ENCODE measurements at places on chromosomes 7 and 10.

DNA sequence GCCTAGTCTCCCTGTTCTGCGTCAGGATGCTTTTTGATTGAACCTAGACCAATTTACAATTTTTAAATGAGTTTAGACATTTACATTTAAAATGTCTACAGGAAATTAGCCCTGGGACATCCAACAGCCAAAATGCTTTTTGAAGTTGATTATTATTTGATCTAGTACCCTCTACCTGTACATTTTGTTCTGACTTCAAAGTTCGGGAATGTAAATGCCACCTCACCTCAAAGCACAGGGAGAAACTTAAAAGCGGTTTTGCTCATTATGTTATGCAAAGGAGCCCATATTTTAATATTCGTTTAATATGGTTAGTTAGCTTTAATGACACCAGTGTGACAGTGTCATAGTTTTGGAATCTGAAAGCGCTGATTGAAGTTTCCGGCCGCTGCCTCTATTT lies 80.1 kb upstream of the FAM204A start:
- DNase-seq, result no peak

- DNase-seq, result no peak
These were observed 3.1 kb upstream of the PLXNA4 start for GRCh38 chr7:132579260-132579899.

DNA sequence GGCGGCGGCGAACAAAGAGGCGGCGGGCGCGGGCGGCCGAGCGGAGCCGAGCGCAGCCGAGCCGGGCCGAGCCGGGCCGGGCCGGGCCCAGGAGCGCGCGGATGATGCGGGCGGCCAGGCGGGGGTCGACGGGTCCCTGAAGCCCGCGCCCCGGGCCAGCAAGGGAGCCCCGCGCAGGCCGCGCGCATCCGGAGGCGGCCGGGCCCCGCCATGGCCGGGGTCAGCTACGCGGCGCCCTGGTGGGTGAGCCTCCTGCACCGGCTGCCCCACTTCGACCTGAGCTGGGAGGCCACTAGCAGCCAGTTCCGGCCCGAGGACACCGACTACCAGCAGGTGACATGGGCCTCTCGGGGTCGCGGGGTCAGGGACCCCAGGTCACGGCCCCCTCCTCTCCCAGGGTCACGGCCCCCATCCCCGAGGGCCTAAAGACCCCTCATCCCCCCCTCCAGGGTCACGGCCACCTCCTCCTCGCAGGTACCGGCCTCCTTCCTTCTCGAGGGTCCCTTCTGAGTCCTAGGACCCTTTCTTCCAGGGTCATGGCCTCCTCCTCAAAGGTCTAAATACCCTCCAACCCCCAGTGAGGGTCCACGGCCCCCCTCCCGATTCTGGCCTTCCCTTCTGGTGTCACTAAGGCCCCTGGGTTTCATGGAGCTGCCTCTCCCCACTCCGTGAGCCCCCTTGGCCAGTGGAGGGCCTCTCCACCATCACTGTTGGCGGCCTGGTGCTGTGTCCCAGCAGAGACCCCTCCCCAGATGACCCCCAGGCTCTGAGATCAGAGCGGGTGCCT lies at the start of gene TTYH3:
Gene TTYH3, plus strand, starts transcription at position 41 of the 787 bp plus-strand sequence. Its CDS starts 170 bp downstream, at position 211.
- DNase-seq, result no peak

- DNase-seq, result no peak
These were observed 33.8 kb downstream of the SNX8 start for GRCh38 chr7:2280424-2280823.

- no peak for DNase-seq
These were observed 742.5 kb downstream of the NXPH1 start for GRCh38 chr7:9175871-9176270.

- DNase-seq, result no peak
These were observed 19.5 kb downstream of the COL28A1 start for GRCh38 chr7:7516156-7516555.

DNA sequence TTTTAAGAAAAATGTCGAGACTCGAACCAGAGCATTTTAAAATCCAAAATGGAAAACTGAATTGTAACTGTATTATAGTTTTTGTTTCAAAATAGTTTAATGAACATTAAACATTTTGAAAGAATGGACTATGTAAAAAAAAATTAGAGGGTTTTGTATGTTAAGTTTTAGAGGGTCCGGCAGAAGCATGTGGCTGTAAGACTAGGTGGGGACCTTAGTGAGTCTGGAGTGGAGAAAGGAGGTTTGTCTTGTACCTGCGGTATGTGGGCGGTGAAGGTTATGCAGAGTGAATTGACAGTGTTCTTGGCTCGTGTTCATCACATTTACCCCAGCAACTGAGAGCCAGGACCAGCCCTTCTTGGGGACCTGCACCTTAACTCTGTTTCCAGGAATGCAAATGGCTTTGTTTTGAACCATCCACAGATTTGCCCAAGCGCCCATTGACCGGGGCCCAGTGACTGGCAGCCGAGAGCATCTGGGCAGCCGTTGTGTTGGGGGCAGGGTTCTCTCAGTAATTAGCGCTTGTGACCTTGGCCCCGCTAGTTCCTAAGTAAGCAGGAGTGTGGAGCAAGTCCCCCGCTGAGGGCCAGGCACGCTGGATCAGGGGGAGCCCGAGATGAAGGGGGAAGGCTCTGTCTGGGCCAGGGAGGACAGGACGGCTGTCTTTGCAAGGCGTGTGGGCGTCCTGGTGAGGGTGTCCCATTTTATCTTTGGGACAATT lies 1.4 kb upstream of the KLF6 start:
- DNase-seq, result peak; percentile 80

DNA sequence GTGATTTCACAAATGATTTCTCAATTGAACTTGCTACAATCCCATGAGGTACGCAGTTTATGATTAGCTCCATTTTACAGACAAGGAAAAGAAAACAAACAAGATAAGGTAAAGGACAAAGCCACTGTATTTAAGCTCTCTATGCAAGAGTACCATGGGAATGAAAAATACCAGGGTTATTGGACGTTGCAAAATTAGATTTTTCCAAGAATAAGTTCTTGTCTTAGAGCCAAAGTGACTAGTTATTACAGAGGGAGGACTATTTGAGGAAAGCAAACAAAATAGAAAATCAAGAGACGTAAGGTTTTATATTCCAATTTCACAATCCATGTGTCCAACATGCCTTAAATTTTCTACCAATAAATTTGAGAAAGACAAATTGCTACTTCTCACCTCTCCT lies 97.9 kb upstream of the PTN start:
- DNase-seq, result no peak

DNA sequence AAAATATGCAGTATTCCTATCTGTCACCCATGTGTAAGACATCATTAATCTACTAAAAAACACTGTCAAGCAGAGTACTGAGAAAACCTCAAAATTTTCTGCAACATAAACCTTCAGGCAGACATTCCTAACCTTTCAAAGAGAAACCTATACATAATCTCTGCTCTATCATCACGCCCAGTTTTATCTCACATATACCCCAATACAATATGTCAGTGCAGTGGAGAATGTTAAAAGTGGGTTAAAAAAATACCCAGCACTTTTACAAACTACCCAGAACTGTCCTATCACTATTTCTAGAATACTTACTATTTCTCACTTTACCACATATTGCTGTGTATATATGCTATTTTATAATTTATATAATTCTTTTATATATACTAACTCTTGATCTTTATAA lies 922.0 kb upstream of the SORCS1 start:
- no peak for DNase-seq

GRCh38 chr10:129809431-129809830 lies 154.6 kb downstream of the EBF3 start:
- no peak for DNase-seq

Data from HT1080 (cell line).